ENCODE measurements at places on chromosomes 3 and 15.

DNA sequence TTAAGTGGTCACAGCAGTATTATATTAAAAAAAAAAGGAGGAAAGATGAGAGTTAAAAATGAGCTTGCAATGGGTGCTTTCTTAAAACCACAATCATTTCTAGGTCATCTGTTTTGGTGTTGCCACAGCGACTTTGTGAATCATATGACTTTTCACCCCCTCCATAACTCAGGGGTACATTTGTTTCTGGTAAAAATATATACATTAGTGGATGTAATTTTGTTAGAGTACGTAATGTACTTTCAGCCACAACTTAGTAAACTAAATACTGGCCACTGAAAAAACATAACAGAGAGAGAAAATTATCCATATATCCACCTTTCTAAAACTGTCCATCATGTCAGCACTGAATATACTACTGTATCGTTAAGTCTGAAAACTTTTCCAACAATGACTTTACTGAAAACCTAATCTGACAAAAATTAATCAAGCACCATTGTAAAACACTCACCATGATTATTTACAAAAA is 3.4 kb downstream of the ANKRD28 start:
- H3K27me3 ChIP-seq, result no peaks in the 10 kb centered on the region
- peak overlapping the region; percentile 47 for H3K27ac ChIP-seq
- no peak for DNase-seq
- peaks cover 34% of the 10 kb centered on the region for H3K36me3 ChIP-seq

DNA sequence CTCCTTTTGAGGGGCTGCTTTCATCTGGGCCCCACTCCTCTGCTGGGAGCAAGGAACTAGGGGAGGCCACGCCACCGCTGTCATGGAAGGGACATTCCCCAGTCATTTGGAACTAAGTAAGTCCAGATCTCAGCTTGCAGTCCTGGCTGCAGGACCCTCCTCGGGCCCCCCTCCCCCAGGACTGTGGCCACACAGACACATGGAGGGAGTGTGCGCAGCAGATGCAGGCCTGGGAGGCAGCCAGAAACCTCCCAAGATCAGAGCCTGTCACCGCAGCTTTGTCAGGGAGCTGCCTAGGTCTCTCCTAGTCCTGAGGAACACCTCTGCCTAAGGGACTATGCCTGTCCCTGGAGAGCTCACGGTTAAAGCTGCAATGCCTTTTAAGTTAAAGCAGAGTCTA is 7.3 kb upstream of the SEMA3F start:
- no peaks in the 10 kb centered on the region for H3K27me3 ChIP-seq
- H3K36me3 ChIP-seq, result no peaks in the 10 kb centered on the region
- no peak overlapping the region for H3K4me3 ChIP-seq
- no peak overlapping the region for H3K27ac ChIP-seq
- no peak for DNase-seq

DNA sequence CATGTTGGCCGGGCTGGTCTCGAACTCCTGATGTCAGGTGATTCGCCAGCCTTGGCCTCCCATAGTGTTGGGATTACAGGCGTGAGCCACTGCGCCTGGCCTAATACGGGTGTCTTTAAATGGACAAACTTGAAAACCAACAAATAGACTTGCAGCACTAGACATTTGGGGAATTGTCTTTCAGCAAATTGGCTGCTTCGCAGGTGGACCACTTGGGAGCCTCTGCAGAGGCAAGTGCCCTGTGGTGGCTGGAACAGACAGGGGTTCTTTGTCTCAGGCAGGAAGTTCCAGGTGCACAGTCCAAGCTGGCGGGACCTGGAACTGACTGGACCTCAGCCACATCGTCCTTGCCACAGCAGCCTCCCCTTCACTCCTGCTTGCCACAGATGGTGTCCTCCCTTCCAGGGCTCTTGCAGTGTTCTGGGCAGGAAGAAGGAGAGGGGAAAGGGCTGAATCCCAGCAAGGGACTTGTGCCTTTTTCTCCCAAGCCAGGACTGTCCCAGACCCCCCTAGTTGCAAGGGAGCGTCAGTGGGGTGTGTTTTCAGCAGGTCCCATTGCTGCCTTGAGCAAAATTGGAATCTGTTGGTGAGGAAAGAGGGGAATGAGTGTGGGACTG is 94.3 kb downstream of the TBC1D2B start:
- no peak for DNase-seq
- H3K4me1 ChIP-seq, result no peaks in the 10 kb centered on the region
- H3K27me3 ChIP-seq, result peaks cover 7% of the 10 kb centered on the region
- H3K36me3 ChIP-seq, result no peaks in the 10 kb centered on the region
- H3K4me3 ChIP-seq, result no peak overlapping the region

- H3K4me3 ChIP-seq, result peak overlapping the region; percentile 39
- H3K36me3 ChIP-seq, result peaks cover 2% of the 10 kb centered on the region
- H3K27ac ChIP-seq, result peak overlapping the region; percentile 91
- H3K27me3 ChIP-seq, result no peaks in the 10 kb centered on the region
Observed at GRCh38 chr15:62712455-62712839, 330.1 kb upstream of the TPM1 start.

DNA sequence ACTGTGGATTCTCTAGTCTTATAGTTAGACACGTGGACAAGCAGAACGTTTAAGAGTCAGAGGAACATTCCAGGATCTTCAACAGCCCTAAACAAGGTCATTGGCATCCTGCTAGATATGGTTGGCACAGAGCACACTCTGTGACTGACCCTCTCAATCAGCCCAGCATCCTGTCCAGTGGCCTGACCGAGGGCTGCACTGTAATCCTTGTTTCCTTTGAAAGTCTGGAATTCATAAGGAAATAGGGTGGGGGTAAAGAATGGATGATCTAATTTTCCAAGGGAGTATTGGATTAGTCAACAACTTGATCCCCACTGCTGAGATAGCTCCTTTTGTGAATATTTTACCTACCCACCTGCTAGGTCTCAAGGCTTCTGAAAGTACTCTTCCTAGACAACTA is 94.5 kb upstream of the DLG1 start:
- DNase-seq, result no peak
- H3K4me3 ChIP-seq, result no peak overlapping the region
- H3K4me1 ChIP-seq, result peaks cover 25% of the 10 kb centered on the region
- no peak overlapping the region for H3K27ac ChIP-seq
- H3K27me3 ChIP-seq, result peaks cover 4% of the 10 kb centered on the region

GRCh38 chr3:122898298-122898697 is 103.4 kb downstream of the SLC49A4 start:
- DNase-seq, result no peak
- H3K27me3 ChIP-seq, result peaks cover 5% of the 10 kb centered on the region
- no peaks in the 10 kb centered on the region for H3K36me3 ChIP-seq
- no peak overlapping the region for H3K27ac ChIP-seq
- H3K4me3 ChIP-seq, result no peak overlapping the region

- H3K4me1 ChIP-seq, result peaks cover 22% of the 10 kb centered on the region
- no peak overlapping the region for H3K27ac ChIP-seq
- no peak overlapping the region for H3K4me3 ChIP-seq
- no peak for DNase-seq
- H3K27me3 ChIP-seq, result no peaks in the 10 kb centered on the region
- peaks cover 6% of the 10 kb centered on the region for H3K36me3 ChIP-seq
Observed at GRCh38 chr3:36871379-36872126, 73.3 kb downstream of the TRANK1 start.

- no peak for DNase-seq
- H3K27ac ChIP-seq, result no peak overlapping the region
- H3K4me3 ChIP-seq, result no peak overlapping the region
- H3K27me3 ChIP-seq, result peaks cover 12% of the 10 kb centered on the region
Observed at GRCh38 chr3:64081235-64081630, 57.9 kb upstream of the PSMD6 start.

- H3K27ac ChIP-seq, result no peak overlapping the region
- no peaks in the 10 kb centered on the region for H3K27me3 ChIP-seq
- H3K4me3 ChIP-seq, result no peak overlapping the region
- no peak for DNase-seq
- H3K4me1 ChIP-seq, result no peaks in the 10 kb centered on the region
Observed at GRCh38 chr15:45262906-45263461, 10.9 kb downstream of the SLC28A2 start.

- peak overlapping the region; percentile 88 for H3K4me3 ChIP-seq
- DNase-seq, result peak; percentile 36
- H3K27ac ChIP-seq, result peak overlapping the region; percentile 98
- H3K36me3 ChIP-seq, result peaks cover 12% of the 10 kb centered on the region
- H3K27me3 ChIP-seq, result no peaks in the 10 kb centered on the region
Observed at GRCh38 chr15:40755812-40756208, 756 bp upstream of the RMDN3 start.

- no peak for DNase-seq
- H3K27me3 ChIP-seq, result peaks cover 39% of the 10 kb centered on the region
- H3K27ac ChIP-seq, result no peak overlapping the region
- peaks cover 4% of the 10 kb centered on the region for H3K4me1 ChIP-seq
- no peaks in the 10 kb centered on the region for H3K36me3 ChIP-seq
- no peak overlapping the region for H3K4me3 ChIP-seq
Observed at GRCh38 chr15:29567336-29567735, 254.9 kb downstream of the TJP1 start.

DNA sequence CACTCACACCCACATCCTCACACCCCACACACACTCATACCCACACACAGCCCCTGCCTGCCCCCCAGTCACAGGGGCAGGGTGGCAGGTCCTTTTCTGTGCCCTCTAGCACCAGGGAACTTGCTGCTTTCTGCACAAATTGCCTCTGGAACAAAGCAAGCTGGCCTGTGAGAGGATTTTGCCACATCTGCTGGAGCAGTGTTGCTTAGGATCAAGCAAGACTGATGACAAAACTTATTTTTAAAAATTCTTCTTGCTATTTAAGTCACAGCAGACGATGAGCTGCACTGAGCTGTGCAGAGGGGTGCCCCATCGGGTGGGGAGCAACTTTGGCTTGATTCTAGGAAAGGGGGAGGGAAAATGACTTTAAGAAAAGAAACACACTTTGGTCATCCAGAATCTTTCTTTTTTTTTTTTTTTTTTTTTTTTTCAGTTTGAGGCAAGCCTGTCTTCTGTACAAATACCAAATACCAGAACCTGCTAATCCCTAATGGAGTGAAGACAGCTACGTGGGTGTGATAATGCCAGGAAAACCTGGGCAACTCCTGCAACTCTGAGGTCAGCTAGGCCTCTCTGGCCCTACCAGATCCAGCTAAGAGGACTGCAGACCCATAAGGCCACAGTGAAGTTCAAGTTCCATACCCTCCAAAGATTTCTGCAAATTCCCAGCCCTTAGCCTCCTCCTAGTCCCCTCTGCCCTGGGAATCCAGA is 195.3 kb downstream of the ABHD5 start:
- peaks cover 4% of the 10 kb centered on the region for H3K27me3 ChIP-seq
- no peak overlapping the region for H3K4me3 ChIP-seq
- no peak overlapping the region for H3K27ac ChIP-seq
- no peaks in the 10 kb centered on the region for H3K36me3 ChIP-seq

GRCh38 chr15:79820820-79821219 is 76.0 kb downstream of the MTHFS start:
- no peaks in the 10 kb centered on the region for H3K4me1 ChIP-seq
- DNase-seq, result no peak
- no peaks in the 10 kb centered on the region for H3K27me3 ChIP-seq
- H3K27ac ChIP-seq, result no peak overlapping the region

- H3K36me3 ChIP-seq, result no peaks in the 10 kb centered on the region
- no peak overlapping the region for H3K27ac ChIP-seq
- DNase-seq, result no peak
- no peak overlapping the region for H3K4me3 ChIP-seq
- H3K4me1 ChIP-seq, result no peaks in the 10 kb centered on the region
- H3K27me3 ChIP-seq, result no peaks in the 10 kb centered on the region
Observed at GRCh38 chr15:37536967-37537605, 397.4 kb upstream of the TMCO5A start.

GRCh38 chr3:154430014-154430413 is at the start of gene GPR149:
Gene GPR149, minus strand, starts transcription at chr3:154430190. Its CDS starts 575 bp downstream, at chr3:154429615.
- no peak for DNase-seq
- H3K4me1 ChIP-seq, result no peaks in the 10 kb centered on the region
- no peaks in the 10 kb centered on the region for H3K36me3 ChIP-seq
- peaks cover 43% of the 10 kb centered on the region for H3K27me3 ChIP-seq
- no peak within 1 kb of the TSS for H3K27ac ChIP-seq

- H3K4me3 ChIP-seq, result no peak overlapping the region
- peaks cover 11% of the 10 kb centered on the region for H3K36me3 ChIP-seq
- H3K27ac ChIP-seq, result no peak overlapping the region
- peaks cover 8% of the 10 kb centered on the region for H3K4me1 ChIP-seq
- DNase-seq, result peak; percentile 14
Observed at GRCh38 chr15:56805466-56806147, 72.3 kb upstream of the ZNF280D start.

DNA sequence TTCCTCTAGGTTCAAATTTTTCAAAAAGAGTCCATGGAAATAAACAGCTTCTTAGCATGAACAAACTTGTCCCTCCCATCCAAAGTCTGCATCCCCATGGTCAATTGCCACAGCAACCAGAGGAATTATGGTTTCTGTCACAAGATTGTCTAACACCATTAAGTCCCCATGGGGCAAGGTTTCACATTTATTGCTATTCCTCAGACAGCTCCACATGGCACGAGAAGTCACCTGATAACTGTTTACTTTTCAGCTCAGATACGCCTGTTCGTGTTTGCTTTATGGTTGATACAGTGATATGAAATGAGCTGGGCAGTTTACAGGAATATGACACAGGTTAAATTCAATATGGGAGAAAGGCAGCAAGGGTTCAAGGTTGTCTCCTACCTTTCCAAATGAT is 37.9 kb upstream of the MUC13 start:
- H3K4me3 ChIP-seq, result no peak overlapping the region
- H3K27me3 ChIP-seq, result no peaks in the 10 kb centered on the region
- DNase-seq, result no peak
- H3K4me1 ChIP-seq, result peaks cover 6% of the 10 kb centered on the region
- H3K36me3 ChIP-seq, result peaks cover 28% of the 10 kb centered on the region

DNA sequence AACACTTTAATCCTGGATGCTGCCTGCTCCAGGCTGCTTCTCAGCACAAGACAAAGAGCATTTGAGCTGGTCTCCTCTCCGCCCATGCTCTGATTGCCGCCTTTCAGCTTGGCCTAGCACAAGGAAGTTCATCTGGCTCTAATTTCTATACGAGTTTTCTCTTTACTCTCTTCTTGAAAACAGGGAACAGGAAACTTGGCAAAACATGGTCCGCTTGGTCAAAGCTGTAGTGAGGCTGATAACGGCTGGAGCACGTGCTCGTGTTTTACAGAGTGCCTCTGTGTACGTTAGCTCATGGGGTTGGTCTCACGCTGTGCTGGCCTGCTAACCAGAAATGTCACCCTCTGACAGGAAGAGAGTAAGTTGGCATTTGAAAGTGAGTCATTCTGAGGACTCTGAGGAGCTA is 19.2 kb downstream of the RARRES1 start:
- H3K4me3 ChIP-seq, result no peak overlapping the region
- H3K27ac ChIP-seq, result peak overlapping the region; percentile 70
- H3K4me1 ChIP-seq, result peaks cover 34% of the 10 kb centered on the region
- H3K27me3 ChIP-seq, result no peaks in the 10 kb centered on the region
- no peak for DNase-seq

- DNase-seq, result no peak
- H3K27ac ChIP-seq, result no peak overlapping the region
- no peak overlapping the region for H3K4me3 ChIP-seq
- peaks cover 17% of the 10 kb centered on the region for H3K27me3 ChIP-seq
Observed at GRCh38 chr15:40235201-40235885, 3.5 kb upstream of the PAK6 start.

GRCh38 chr3:174869448-174869847 is 10.3 kb downstream of the NAALADL2 start:
- H3K4me3 ChIP-seq, result no peak overlapping the region
- DNase-seq, result no peak
- H3K36me3 ChIP-seq, result no peaks in the 10 kb centered on the region
- H3K27me3 ChIP-seq, result no peaks in the 10 kb centered on the region
- no peak overlapping the region for H3K27ac ChIP-seq

- H3K36me3 ChIP-seq, result no peaks in the 10 kb centered on the region
- DNase-seq, result no peak
- no peak overlapping the region for H3K27ac ChIP-seq
- no peak overlapping the region for H3K4me3 ChIP-seq
Observed at GRCh38 chr3:157844800-157845565, 261.2 kb downstream of the SHOX2 start.

Measured in activated naive CD8-positive, alpha-beta T cell treated with anti-CD3 and anti-CD28 coated beads, Interleukin-2, amount 50 U/mL, for 24 hours (primary cell).